ENCODE measurements at places on chromosomes 5 and 9.

GRCh38 chr9:107571148-107571547 is 81.6 kb upstream of the KLF4 start:
- DNase-seq, result peak; percentile 12

DNA sequence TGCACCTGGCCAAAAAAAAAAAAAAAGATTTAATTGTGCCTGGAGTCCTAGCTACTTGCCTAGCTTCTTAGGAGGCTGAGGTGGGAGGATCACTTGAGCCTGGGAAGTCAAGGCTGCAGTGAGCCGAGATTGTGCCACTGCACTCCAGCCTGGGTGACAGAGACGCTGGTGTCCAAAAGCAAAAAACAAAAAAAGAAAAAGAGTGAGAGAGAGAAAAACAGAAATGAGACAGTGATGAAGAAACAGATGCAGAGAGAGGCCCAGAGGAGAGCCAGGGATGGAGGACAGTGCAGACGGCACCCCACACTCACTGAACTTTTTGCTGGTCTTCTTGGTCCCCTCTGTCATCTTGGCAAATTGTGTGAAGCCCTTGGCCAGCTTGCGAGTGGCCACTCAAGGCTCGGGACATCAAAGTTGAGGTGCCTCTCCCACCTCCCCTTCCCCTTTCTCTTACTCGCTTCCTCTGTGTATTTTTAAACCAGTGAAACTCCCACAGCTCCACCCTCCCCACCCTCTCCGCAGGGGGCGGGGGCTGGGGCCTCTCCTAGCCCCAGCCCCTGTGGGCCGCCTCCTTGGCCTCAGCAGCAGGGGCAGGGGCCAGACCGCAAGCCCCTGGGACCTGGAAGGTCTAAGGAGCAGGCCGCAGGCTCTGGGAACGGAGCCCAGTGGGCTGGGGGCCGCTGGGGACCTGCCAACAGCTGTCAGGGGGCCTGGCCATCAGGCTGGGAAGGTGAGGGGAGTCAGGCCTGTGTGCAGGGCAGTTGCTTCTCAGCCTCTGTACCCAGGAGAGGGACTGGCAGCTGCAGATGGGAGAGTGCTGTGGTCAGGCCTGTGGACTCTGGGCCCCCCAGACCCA is at the start of gene SH2D3C:
SH2D3C (minus strand) TSS at position 387 of the 856 bp plus-strand sequence; CDS start at position 348, 39 bp downstream.
- peak; percentile 82 for DNase-seq

DNA sequence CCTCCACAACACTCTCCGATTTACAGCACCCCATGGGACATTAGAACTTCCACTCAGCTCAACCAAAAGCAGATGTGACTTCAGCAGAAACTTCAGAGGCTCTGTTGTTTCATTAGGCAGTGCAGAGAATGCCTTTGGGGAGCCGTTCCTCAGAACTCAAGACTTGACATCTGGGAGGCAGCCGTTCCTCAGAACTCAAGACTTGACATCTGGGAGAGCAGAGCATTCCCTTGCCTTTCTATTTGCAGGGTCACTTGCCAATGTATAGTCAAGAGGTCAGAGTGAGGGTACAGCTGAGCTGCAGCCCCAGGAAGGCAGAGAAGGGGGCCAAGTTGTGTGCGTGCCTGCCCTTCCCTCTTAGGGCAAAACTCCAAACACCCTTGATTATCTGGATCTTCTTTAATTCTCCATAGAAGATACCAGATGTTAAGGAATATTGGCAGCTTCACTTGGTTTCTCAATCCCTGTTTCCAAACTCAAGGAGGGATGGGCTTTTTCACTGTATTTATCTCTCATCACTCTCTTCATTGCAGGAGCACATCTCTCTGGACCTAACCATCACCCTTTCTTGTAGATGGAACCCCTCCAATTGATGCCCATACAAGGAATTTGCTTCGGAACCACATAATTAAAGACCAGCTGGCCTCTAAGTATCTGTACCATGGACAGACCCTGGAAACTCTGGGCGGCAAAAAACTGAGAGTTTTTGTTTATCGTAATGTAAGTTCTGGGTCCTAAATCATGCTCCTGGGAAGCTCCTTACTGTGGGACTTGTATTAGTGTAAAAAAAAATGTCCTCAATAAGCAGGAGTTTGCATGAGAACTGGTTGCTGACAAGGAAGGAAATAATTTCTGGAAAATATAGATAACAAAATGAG is 25.6 kb downstream of the TGFBI start:
- DNase-seq, result no peak

GRCh38 chr5:96720408-96720807 is 58.2 kb downstream of the CAST start:
- DNase-seq, result no peak

DNA sequence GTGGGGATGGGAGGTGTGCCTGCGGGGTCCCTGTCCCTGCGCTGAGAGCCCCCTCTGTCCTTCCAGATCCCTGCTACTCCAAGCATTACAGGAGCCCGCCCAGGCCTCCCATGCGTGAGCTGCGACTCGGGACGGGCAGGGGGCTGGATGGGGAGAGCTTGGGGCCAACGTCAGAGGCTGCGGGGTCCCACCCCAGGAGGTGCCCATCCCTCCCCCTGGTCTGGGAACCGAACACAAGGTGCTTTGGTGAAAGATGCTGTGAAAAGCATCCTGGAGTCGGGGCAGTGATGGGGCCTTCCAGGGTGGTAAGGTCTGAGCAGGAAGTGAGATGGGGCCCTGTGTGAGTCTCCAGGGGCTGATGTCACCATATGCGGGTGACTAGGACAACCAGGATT is 2.7 kb downstream of the LCN9 start:
- DNase-seq, result no peak

All from RPMI8226 (cell line).